Thymus (tissue), 14 donors: ENCODE measurements at places on chromosomes 6 and 20. TPM values are rescaled to one million over a fixed set of nuclear protein-coding genes. Genes with fewer than 3 reads are reported as not detected.

The TAAR8 gene
- total RNA-seq, result not detected

The APOM gene
- total RNA-seq, result 6.1 TPM

The PHIP gene
- total RNA-seq, result 25.5 TPM

The CD24 gene
- total RNA-seq, result 13.3 TPM

The ZBP1 gene
- total RNA-seq, result 2.0 TPM

The RAD21L1 gene
- total RNA-seq, result not detected

The EYA2 gene
- 11.1 TPM for total RNA-seq

The PI16 gene
- total RNA-seq, result 3.3 TPM

The C20orf144 gene
- 0.09 TPM for total RNA-seq

The OOEP gene
- total RNA-seq, result not detected

The RAET1L gene
- total RNA-seq, result 0.28 TPM

The CAP2 gene
- total RNA-seq, result 1.6 TPM

The ADGB gene
- 0.24 TPM for total RNA-seq

The DEFB132 gene
- total RNA-seq, result not detected

The SALL4 gene
- total RNA-seq, result 0.09 TPM

The GPR6 gene
- total RNA-seq, result not detected
